ENCODE measurements at places on chromosomes 16 and 17.
A peak's percentile ranks its signal among the peaks of the same experiment; 100 is the strongest.

GRCh38 chr17:75927286-75927922 is 13.4 kb downstream of the FBF1 start:
- peak; percentile 78 for DNase-seq

DNA sequence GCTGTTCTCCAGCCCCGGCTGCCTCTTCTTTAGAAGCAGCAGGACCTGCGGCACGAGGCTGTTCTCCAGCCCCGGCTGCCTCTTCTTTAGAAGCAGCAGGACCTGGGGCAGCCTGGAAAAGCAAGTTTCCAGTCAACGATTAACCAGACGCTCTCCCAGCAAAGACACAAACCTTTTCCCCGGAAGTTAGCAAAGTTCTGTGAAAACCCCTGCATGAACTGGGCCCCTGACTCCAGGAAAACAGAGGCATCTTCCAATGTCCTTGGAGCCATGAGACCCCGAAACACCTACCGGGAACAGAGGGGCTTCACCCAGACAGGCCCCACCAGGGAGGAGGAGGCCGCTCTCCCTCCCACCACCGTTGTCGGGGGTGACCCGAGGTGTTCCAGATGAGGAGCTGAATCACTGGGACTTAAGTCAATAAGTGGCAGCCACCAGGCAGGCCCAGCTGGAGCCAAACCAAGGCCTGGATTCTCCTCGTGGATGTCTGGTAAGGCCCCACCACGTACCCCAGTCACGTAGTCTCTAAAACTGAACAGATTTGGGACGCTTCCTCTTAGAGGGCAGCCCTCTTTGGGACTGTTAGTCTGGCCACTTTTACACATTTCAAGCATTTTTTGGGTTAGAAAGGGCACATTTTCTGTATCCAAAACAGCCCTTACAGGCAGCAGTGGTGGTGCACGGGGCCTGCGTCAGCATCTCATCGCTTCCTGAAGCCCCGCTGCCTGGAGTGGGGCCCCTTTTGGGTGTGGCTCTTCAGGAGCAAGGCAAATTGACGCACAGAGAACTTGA is at the start of gene RPH3AL:
Gene RPH3AL (minus strand): TSS at position 387 of the 792 bp plus-strand sequence. CDS start 25,264 bp downstream, outside the sequence.
- DNase-seq = peak; percentile 80

- DNase-seq = peak; percentile 54
Observed at GRCh38 chr16:27214084-27214961, 11.0 kb downstream of the KDM8 start.

DNA sequence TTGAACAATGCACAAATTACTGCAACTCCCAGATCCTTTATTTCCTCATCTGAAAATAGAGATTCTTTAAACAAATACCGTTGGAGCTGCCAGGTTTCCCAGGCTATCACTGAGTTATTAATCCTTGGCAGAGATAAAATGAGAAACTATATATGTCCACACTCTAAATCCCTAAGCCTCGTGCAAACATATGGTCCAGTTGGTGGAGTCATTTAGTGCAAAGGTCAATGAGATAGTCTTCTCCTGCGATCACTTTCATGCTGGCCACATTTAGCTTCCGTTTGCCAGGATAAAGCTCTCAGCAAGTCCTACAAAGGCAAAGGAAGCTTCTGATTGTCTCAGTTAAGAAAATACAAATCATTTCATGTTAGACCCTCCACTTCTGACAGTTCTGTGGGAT is 11.0 kb downstream of the GRIN2A start:
- DNase-seq = no peak

GRCh38 chr16:8851761-8852403 is 16.9 kb downstream of the CARHSP1 start:
- no peak for DNase-seq

DNA sequence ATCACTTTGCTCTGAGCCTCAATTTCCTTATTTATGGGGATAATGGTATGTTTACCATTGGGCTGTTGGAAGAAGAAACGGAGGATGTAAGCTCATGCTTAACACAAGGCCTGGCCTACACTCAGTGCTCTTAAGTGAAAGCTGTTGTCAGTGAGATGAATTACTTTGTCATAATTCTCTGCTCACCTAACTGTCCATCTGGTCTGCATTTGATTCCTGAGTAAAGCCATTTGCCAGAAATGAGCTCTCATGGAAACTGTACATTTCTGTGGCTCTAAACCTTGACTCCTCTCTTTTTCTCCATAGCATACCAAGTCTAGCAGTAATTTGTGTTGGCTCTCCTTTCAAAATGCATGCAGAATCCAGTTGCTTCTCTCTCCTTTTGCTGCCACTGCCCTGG is 445.7 kb downstream of the UTP18 start:
- DNase-seq = no peak

- no peak for DNase-seq
Observed at GRCh38 chr16:53713403-53714204, 9.6 kb downstream of the FTO start.

- no peak for DNase-seq
Observed at GRCh38 chr17:82121246-82121645, 23.2 kb upstream of the FASN start.

GRCh38 chr17:36732351-36732750 is 131.0 kb downstream of the MRM1 start:
- no peak for DNase-seq

GRCh38 chr16:56246051-56246817 is 54.9 kb downstream of the GNAO1 start:
- no peak for DNase-seq

GRCh38 chr16:56748826-56749225 is 18.9 kb downstream of the NUP93 start:
- no peak for DNase-seq

GRCh38 chr17:52140601-52141000 is 17.9 kb downstream of the CA10 start:
- no peak for DNase-seq

DNA sequence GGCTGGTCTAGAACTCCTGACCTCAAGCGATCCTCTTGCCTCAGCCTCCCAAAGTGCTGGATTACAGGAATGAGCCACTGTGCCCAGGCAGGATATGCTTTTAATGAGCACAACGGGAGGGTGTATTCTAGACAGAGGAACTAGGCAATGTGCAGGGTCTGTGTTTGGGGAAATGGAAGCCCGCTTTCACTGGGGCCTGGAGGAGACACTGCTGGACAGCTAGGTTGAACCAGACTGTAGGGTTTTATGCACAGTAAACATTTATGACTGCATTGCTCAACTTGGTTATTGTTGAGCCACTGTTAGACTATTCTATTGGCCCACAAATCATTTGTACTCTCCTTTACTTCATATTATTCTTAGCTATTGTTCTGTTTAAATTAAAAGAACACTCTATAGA is 10.2 kb upstream of the SIAH1 start:
- no peak for DNase-seq

DNA sequence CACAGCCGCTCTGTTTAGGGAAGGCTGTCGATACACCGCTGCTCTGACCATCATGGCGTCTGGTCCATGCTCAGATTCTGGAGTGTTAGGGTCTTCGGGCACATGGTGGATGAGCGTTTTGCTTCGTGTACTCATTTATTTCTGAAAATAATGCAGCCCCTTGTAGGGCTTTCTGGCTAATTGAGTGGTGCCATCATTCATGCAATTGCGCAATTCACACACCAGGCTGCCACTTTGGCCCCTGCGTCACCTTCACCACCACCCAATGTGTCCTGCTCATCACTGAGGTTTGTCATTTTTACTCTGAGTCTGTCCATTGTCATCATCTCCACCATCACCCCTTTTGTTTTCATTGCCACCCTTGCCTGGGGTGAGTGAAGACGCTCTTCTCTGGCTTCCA is 557.4 kb downstream of the WWOX start:
- no peak for DNase-seq

- no peak for DNase-seq
Observed at GRCh38 chr16:10957771-10958482, 13.6 kb downstream of the CLEC16A start.
